ENCODE measurements at places on chromosomes 2 and 18. TPM values are rescaled to one million over a fixed set of nuclear protein-coding genes. Genes with fewer than 3 reads are reported as not detected.

DNA sequence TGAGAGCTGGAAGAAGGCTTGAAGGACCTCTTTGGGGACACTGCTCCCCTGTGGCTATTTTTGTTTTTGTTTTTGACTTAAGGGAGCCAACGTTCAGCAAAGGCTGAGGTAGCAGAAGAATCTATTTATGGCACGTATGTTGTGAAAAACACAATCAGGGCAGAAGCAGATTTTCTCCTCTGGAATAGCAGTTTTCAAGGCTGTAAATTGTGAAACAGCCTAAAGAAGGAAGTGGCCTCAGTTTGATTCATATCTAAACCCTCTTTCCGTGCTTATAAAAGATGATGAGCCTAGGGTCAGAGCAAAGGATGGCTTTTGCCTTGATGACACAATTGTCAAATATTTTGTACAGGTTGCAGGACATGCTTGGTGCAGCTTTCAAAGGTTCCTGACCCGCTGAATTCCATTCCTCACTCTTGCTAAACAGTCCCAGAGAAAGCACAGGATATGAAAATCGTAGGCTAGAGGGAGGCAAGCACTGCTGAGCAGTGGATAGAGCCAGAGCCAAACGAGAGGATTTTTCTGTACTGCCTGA, 106.2 kb upstream of the DLX2 start:
- no peak for DNase-seq

The CFAP53 gene
- total RNA-seq: 1.5 TPM

The IL1A gene
- 0.40 TPM for total RNA-seq

GRCh38 chr2:162113088-162113775, 38.8 kb downstream of the GCG start:
- DNase-seq: no peak

GRCh38 chr18:21820033-21820810, 79.6 kb downstream of the MIB1 start:
- no peak for DNase-seq

DNA sequence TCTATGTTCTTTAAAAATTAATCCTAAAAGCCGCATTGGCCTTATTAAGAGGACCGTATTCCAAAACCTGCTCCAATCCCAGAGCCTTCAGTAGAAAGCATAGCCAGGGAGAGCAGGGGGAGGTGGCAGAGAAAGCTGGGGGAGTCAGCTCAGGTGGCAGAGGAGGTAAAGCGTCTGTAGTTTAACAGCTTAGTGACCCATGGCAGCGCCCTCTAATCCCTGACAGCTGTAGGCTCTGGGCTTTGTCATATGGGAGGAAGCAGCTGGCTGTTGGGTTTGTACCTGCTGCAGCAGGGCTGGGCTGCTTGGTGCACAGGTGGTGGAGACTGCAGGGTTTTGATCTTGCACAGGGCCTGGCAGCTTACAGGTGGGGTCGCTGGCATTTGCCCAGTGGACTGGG, 50.6 kb downstream of the THNSL2 start:
- no peak for DNase-seq

Measured in thyroid gland (tissue), 4 donors.